Astrocyte (in vitro differentiated cells and primary cell): ENCODE measurements at places on chromosomes 3 and 15. TPM values are rescaled to one million over a fixed set of nuclear protein-coding genes. Genes with fewer than 3 reads are reported as not detected.

GRCh38 chr3:59316688-59317275, 267.0 kb upstream of the CFAP20DC start:
- no peak for DNase-seq
- no peak overlapping the region for H3K27ac ChIP-seq
- no peaks in the 10 kb centered on the region for H3K36me3 ChIP-seq
- no peaks in the 10 kb centered on the region for H3K4me1 ChIP-seq

GRCh38 chr3:13896473-13897154, 16.7 kb upstream of the WNT7A start:
- H3K4me1 ChIP-seq, result peaks cover 11% of the 10 kb centered on the region
- no peak overlapping the region for H3K4me3 ChIP-seq
- peak; percentile 38 for DNase-seq
- no peak overlapping the region for H3K27ac ChIP-seq
- H3K27me3 ChIP-seq, result peaks cover 9% of the 10 kb centered on the region

DNA sequence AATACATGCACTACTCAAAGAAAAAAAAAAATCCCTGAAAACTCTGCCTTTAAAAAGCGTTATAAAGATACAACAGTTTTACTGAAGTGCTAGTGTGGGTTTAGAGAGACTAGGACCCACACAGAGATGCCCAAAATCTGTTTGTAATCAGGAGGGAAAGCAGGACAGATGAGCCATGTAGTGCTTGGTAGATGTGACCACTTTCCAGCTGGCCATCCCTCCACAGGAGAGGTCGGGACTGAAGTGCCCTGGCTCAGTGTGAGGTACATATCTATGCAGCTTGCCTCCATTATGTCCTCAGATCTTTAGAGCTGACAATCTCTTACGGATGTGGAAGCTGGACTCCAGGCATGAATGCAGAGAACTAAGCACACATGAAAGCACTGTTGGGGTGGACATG, 57.5 kb upstream of the NANOGP8 start:
- no peak overlapping the region for H3K4me3 ChIP-seq
- H3K4me1 ChIP-seq, result no peaks in the 10 kb centered on the region
- no peaks in the 10 kb centered on the region for H3K27me3 ChIP-seq
- H3K27ac ChIP-seq, result no peak overlapping the region
- no peak for DNase-seq

GRCh38 chr15:45107941-45108630, 5.9 kb downstream of the DUOX2 start:
- no peak for DNase-seq
- no peaks in the 10 kb centered on the region for H3K36me3 ChIP-seq
- peaks cover 44% of the 10 kb centered on the region for H3K27me3 ChIP-seq

- no peaks in the 10 kb centered on the region for H3K27me3 ChIP-seq
- no peak for DNase-seq
- no peak overlapping the region for H3K27ac ChIP-seq
- no peaks in the 10 kb centered on the region for H3K36me3 ChIP-seq
- no peaks in the 10 kb centered on the region for H3K4me1 ChIP-seq
These were observed 29.7 kb upstream of the IREB2 start for GRCh38 chr15:78408355-78408640.

- peaks cover 4% of the 10 kb centered on the region for H3K4me1 ChIP-seq
- H3K27me3 ChIP-seq, result no peaks in the 10 kb centered on the region
- no peak overlapping the region for H3K27ac ChIP-seq
- no peak overlapping the region for H3K4me3 ChIP-seq
These were observed 153.4 kb downstream of the ERC2 start for GRCh38 chr3:56314842-56315241.

GRCh38 chr3:172137287-172138192, 98.2 kb downstream of the FNDC3B start:
- H3K27me3 ChIP-seq, result no peaks in the 10 kb centered on the region
- peaks cover 68% of the 10 kb centered on the region for H3K4me1 ChIP-seq
- H3K36me3 ChIP-seq, result peaks cover 19% of the 10 kb centered on the region
- H3K4me3 ChIP-seq, result no peak overlapping the region
- H3K27ac ChIP-seq, result peak overlapping the region; percentile 92

Gene SLCO2A1
- 2.1 and 2.2 TPM in 2 replicates for total RNA-seq
